Hematopoietic multipotent progenitor cell treated with erythropoietin and hydrocortisone succinate and interleukin-3 and kit ligand, for 4 days (in vitro differentiated cells): ENCODE measurements at places on chromosomes 6 and 20.

DNA sequence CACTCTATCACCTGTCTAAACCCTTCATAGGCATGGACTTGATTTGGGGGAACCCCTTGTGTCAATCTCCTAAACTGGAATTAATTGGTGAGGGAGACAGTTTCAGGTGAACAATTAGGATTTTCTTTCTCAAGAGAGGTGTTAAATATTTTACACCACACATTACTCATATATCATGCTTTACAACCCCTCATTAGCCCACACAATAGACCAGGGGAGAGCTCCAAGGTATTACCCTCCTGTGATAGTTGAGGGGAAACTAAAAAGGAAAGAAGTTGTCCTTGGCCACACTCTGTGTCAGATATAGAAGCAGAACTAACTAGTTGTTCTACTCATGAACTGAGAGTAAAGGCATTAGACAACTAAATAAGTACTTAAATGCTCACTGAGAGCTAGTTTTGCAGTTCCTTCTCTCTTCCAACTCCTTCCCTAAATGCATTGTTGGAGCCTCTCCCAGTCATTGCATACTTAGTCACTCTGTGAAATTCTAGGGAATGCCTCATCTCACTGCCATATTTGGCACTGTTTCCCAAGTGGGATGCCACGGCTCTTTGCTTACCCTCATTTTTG is 183.7 kb upstream of the CEP162 start:
- no peak for DNase-seq

DNA sequence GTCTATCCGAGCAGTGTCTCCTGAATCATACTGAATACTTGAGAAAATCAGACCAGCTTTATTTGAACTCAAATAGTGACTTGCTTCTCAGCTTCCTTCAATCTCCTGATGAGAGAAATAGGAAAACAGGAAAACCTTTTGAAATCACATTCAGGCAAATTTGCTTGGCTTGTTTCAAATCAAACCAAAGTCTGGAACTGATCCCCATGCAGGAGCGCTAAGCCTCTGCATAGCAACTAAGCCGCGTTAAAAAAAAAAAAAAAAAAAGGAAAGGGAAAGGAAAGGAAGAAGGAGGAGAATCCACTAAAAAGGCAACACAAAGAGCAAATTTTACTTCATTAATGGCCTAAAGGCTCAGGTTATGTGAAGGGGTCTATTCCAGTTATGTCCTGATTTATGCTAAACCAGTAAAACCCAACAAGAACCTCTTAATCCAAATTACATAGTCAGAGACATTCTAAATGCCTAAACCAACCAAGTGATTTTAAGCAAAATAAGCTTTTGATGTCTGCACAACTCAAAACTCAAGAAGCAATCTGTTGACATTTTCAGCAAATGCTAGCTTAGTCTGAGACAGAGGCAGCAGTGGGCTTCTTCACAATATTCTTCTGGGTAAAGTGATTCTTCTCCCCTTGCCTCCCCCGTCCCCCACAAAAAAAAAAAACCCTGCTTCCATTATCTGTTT is 112.5 kb downstream of the SOBP start:
- DNase-seq = no peak

DNA sequence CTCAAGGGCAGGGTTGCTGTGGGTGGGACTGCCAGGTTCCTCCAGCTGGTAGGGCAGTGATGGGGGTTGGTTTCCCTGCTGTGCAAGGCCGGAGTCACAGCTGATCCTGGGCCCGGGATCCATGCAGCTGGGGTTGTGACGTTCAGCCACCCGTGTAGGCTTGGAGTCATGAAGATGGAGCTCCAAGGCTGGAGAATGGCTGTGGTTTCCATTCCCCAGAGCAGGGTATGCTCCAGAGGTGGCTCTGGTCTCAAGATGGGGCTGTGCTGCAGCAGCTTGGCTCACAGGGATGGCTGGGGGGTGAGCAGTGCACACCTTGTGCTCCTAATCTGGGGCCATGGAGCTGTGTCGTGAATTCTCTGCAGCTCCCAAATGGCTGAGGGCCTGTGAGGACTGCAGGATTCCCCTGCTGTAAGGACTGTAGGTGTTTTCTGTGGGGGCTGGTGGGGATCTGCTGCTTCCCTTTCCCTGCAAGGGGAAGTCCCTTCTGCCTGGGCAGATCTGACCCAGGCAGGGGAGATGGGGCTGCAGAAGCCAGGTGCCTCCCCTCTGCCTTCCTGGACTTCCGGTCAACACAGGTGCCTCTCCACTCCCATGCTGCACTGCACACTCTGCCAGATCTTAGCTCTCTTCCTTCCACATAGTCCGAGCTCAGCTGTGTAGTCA is 15.9 kb downstream of the KIF25 start:
- no peak for DNase-seq

- no peak for DNase-seq
These were observed 333.4 kb downstream of the BCKDHB start for GRCh38 chr6:80439721-80440470.

GRCh38 chr6:722077-722524 is 29.2 kb upstream of the EXOC2 start:
- DNase-seq = peak; percentile 90

DNA sequence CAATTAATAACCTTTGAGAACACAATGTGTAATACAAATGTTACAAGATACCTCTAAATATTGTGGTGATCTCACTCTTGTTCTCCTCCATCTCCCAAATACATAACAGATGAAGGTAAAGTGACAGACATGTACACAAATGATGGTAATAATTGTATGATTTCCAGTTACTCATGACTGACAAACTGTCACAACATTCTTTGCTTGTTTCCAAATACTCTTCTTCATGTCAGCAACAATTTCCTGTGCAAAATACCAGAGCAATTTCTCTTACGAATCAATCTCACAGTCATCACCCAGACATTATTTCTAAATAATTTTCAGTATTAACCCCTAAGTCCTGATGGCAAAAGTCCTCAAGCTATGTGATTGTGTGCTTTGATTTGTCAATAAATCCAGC is 92.9 kb downstream of the RPS12 start:
- no peak for DNase-seq

DNA sequence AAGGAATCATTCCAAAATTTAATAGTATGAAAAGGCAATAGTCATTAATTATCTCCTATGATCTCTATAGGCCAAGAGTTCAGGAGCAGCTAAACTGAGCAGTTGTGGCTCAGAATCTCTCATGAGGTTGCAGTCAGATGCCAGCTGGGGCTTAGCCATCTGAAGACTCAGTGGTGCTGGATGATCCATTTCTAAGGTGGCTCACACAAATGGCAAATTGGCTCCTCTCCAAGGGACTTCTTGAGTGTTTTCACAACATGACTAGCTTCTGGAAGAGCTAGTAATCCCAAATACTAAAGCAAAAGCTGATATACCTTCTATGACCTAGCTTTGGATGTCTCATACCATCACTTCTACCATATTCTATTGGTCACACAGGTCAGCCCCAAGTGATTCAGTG is 104.2 kb downstream of the HAO1 start:
- DNase-seq = no peak

- DNase-seq = no peak
These were observed 108.8 kb downstream of the PPP1R14C start for GRCh38 chr6:150251566-150252186.

DNA sequence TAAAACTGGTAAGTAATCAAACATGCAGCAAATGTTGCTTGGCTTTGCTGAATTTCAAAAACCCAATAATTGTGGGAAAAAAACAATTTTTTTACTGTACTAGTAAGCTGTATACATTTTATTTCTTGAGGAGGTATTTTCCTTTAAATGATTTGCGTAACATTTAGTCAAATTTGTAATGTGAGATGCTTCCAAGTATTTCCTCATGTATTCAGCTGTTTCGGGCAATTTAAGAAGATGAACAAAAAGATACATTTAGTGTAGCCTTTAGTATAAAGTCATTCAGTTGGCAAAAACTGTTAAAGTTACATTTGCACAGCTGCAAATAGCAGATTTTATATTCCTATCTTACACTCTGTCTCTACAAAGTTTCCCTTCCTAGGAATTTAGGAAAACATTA is 186.1 kb upstream of the SCGN start:
- DNase-seq = no peak

DNA sequence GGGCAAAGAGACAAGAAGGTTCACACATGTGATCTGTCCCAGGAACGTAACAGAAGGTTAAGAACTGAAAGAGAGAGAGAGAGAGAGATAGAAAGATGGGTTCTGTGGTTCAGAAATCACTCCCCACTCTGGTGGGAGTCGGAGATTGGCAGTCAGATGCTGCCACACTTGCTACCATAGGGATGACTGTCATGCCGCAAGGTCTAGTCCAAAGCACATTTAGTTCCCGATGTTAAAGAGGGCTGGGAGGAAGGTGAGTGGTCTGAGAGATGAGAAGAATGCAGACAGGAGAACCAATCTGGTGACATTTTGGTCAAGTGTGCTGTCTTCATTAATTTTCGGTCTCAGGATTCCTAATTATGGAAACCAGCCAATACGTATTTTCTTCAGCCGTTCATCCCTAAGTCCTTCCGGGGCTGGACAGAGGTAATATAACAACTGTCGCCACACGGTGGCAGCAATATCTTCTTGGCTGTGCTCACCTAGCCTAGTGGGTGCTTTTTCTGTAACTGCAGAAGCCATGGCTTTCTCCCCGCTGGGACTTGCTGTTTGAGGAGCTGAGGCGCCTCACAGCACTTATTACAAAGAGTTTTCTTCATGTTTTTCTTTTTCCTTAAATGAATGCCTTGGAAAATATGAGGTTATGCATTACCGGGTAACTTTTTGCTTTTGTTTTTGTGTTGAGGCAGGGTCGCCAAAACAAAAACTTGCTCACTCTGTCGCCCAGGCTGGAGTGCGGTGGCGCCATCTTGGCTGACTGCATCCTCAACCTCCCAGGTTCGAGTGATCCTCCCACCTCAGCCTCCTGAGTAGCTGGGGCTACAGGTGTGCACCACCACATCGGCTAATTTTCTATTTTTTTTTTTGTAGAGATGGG is 46.0 kb downstream of the SLC35D3 start:
- peak; percentile 88 for DNase-seq

- DNase-seq = no peak
These were observed 146.4 kb downstream of the ERMARD start for GRCh38 chr6:169897601-169898358.

DNA sequence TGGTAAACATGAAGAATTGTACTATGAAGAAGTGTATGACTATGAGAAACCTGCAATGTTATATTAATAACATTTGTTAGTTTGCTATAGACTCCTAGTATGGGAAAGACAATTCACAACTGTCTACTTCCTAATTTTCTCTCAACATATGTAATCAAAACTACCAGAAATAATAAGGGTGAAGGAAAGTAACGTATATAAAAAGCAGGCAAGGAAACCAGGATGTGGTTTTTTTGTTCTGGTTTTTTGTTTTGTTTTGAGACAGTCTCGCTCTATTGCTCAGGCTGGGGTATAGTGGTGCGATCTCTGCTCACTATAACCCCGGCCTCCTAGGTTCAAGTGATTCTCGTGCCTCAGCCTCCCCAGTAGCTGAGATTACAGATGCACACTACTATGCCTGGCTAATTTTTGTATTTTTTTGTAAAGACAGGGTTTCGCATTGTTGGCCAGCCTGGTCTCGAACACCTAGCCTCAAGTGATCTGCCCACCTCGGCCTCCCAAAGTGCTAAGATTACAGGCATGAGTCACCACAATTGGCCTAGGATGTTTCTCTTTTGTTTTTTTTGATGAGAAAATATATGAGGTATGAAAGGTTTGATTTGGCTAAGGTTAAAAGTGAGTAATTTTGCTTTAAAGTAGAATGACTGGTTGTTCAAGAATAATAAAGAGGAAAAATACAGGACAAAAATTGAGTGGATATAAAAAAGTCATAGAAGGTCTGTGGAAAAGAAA is 83.1 kb downstream of the PTCHD4 start:
- no peak for DNase-seq

DNA sequence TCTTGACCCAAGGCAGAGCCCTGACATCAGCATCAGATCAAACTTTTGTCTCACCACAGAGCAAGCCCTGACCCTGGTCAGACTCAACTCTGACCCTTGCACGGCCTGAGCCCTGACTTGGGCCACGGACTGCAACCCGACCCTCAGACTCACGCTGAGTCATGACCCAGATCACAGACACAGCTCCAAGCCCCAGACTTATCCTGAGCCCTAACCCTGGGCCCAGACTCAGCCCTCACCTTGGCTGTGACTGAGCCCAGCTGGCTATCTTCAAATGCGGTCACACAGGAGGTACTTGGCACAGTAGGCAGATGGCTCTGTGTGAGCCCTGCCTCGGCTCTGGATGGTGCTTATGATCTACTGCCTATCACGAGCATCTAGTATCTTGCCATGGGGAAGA is 602.3 kb downstream of the PTPRT start:
- DNase-seq = no peak

DNA sequence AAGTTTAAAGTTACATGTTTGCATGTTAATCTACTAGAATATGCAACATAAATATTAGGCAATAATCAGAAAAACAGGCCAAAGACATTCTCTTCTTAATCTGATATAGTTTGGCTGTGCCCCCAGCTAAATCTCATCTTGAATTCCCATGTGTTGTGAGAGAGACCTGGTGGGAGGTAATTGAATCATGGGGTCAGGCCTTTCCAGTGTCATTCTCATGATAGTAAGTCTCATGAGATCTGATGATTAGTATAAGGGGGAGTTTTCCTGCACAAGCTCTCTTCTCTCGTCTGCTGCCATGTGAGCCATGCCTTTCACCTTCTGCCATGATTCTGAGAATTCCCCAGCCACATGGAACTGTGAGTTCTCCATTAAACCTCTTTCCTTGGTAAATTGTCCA is 1241.7 kb upstream of the ADGRB3 start:
- no peak for DNase-seq

- no peak for DNase-seq
These were observed 31.7 kb downstream of the WRNIP1 start for GRCh38 chr6:2796861-2797260.

DNA sequence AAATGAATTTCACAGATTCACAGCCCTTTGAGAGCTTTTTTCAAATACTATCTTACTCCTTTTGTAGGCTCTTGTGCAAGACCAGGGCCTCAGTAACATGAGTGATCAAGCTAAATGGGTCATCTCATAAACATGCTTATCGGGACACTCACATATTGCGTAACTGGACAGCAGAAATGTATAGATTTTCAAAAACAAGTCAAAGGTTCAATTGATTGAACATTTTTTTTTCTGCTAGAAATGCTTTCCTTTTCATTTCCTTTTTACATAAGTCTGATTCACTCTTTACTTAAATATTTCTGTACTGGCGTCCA is 8.7 kb upstream of the SALL4 start:
- DNase-seq = no peak

- no peak for DNase-seq
These were observed 14.2 kb upstream of the SLCO4A1 start for GRCh38 chr20:62627901-62628612.

GRCh38 chr6:36815962-36816735 is 23.1 kb downstream of the CPNE5 start:
- DNase-seq = no peak

GRCh38 chr6:125001684-125002405 is 39.6 kb downstream of the RNF217 start:
- no peak for DNase-seq

GRCh38 chr6:145551164-145551563 is 184.2 kb downstream of the EPM2A start:
- no peak for DNase-seq
